ENCODE measurements at places on chromosomes 3 and 15.

DNA sequence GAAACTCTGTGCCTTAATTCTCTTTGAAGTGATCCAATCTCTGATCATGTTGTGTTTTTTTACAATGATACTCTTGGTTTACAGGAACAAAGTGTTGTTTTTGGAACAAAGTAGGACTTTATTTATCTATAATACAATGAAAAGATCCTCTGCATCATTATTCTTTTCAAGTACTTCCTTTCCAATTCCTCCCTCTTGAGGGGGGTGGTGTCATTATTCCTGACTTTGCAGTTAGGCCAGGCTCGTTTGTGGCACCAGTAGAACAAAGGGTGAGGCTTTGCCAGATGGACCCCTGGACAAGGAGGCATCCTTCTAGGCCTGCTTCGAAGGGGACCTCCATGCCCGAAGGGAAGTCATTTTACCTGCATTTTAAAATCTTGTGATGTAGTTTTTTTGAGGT, 41.7 kb upstream of the ZBTB38 start:
- no peak for DNase-seq

DNA sequence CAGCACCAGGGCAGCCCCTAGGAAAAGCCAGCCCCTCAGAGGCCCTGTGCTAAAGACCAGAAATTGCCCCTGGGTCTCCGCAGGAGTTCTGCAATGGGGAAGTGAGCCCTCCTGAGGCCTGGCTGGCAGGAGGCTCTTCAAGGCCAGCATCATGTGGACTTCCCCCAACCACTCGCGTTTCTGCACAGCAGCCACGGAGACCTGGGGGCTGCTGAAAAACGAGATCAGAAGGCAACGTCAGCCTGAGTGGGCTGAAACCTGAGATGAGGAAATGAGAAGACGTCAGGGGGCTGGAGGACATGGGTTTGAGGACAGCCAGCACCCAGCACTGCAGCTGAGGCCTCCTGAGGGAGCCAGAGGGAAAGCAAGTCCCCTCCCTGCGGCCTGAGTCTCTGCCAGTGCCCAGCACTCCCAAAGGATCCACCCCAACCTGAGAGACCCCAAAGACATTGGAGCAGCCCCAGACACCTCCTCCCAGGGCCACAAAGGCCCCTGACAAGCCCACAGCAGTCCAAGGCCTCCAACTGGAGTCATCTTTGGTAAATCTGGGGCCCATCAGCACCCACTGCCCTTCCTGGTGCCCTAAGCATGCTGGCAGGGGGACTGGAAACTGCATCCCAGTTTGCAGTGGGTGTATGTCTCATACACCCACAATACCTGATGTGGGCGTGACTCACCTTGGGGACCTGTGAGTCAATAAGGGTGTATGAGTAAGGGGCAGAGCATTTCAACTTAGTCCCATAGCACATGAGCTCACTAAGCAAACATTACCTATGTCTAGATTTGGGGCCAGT, 29.2 kb upstream of the CYP11A1 start:
- DNase-seq = no peak

GRCh38 chr3:170355738-170356595, 1.5 kb upstream of the SKIL start:
- no peak for DNase-seq

- no peak for DNase-seq
These were observed 45.4 kb downstream of the FGF7 start for GRCh38 chr15:49468481-49468839.

DNA sequence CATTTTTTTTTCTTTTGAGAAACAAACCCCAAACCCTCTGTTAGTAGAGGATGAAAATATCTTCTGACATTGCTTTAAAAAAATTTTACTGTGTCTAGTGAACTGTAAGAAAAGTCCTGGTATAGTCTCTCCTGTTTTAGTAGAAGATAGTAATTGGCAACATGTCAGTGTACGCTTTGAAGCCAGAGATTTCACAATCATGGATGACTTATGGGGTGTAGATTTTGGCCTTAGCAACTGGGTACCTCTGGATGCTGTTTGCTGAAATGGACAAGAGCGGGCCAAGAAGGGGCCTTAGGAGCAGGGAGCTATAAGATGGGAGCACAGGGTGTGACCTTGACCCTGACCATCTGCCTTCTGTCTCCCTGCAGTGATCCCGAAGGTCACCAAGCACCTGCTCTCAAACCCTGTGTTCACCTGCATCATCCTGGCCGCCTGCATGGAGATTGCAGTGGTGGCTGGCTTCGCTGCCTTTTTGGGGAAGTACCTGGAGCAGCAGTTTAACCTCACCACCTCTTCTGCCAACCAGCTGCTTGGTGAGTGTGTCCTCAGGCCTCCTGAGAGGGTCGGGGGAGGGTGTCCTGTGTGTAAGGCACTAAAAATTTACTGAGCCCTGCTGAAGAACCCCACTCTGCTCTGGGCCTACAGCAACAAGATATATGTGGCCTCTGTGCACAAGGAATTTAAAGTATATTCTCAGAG, 266.7 kb downstream of the SLCO3A1 start:
- DNase-seq = no peak

- DNase-seq = no peak
These were observed 167.2 kb upstream of the TLE3 start for GRCh38 chr15:70264738-70265465.

GRCh38 chr3:126880901-126881300, 102.0 kb upstream of the PLXNA1 start:
- peak; percentile 31 for DNase-seq

GRCh38 chr3:122184591-122184929, 1.1 kb downstream of the CASR start:
- DNase-seq = no peak

DNA sequence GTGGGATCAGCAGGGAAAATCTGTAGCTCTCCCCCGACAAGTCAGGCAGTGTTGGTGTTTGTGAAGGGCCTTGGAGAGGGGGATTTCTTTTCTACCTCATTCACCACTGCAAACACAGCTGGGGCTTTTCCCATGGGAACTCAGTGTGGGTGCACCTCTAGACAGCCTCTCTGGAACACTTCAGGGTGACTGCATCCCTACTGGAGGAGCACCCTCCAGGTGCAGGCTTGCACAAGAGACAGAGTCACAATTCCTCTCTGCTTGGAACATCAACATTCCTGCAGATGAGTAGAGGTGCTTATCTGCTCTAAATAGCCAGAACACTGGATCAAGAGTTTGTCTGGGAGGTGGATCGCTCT, 72.7 kb upstream of the AKAP13 start:
- no peak for DNase-seq

DNA sequence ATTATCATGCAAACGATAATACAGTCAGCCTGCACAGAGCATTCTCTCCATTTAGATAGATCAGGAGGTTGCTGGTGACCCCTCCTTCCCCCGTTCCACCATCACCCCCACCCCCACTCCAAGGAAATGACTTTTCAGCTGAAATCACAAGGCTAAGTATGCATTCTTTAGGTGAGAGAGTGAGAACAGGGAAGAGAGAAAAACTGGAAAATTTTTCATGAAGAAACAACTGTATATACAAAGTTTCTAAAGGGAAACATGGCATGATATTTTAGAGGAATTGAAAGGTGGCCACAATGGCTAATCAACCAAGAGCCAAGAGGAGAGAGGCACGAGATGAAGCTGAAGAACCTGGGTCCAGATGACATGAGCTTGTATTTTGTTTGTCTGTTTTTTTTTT, 22.2 kb downstream of the BCL2A1 start:
- DNase-seq = no peak

GRCh38 chr3:97430601-97431000, 334.0 kb upstream of the ARL6 start:
- no peak for DNase-seq

GRCh38 chr15:57861815-57862586, 155.5 kb downstream of the POLR2M start:
- no peak for DNase-seq

DNA sequence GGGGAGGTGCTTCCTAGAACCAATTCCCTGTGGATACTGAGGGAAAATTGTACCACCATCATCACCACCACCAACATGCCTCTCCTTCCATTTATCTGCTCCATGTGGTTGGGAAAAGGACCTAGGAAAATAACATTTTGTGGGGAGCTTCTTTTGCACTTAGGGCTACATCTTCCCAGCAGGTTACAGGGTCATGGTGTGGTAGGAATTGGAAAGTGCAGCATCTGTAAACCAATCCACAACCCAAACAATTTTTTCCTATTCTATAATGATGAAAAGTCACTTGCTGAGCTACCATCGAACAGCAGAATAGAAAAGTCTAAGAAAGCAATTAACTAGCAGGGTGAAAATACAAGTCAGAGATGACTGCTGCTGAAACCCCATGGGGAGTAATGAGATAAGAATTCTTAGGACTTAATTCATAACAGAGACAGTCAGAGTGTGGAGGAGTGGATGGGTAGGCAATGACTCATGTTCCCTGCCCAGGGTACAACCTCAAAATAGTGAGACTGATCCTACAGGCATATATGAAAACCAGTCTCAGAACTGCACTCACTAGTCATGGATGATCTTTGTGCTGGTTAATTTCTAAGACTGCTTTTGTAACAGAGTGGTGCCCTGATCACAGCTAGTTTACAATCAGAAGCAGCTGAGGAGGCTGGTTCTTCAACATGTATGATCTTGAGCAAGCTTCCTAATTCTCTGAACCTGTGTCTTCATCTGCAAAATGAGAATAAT, 38.1 kb upstream of the LEKR1 start:
- no peak for DNase-seq

DNA sequence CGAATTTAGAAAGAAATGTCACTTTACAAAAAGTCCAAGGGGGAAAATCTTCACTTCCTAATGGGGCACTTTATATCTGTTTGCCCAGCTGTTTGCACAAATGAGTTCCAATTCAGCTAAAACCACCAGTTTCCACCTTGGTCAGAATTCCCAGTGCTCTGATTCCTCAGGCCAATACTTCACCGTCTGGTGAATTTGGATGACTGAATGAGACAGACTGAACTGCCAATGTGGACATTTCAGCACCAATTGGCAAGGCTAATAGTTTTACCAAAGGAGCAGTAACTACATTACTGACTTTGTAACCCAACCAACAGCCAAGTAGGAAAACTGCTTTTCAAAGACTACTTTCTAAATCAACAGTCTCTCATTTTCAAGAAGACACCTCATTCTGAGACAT, 51.8 kb downstream of the ABI3BP start:
- DNase-seq = no peak

DNA sequence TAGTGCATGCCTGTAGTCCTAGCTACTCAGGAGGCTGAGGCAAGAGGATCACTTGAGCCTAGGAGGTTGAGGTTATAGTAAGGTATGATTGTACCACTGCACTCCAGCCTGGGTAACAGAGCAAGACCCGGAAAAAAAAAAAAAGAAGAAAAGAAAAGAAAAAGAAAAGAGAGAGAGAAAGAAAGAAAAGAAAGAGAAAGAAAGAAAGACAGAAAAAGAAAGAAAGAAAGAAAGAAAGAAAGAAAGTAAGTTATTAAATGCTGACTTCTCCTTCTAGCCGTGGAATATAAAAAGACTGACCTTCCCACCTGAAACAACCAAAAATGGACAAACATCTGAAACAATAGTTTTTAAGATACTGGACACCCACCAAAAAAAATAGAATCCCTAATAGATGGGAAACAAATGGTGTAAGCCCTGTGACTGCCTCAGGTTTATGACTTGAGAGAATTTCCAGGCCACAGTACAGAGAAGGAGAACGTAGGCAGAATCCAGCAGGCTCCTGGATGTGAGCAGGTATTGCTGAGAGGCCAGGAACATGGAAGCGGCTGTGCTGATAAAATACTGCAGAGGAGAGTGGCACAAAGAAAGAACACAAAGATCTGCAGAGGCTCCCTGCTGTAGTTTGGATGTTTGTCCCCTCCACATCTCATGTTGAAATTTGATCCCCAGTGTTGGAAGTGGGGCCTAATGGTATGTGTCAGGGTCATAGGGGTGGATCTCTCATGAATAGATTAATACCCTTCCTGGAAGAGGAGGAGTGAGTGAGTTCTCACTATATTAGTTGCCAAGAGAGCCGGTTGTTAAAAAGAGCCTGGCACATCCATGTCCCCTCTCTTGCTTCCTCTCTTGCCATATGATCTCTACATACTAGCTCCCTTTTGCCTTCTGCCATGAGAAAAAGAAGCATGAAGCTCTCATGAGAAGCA, 41.8 kb upstream of the PRSS50 start:
- no peak for DNase-seq

- no peak for DNase-seq
These were observed 60.7 kb downstream of the IMPG2 start for GRCh38 chr3:101259485-101260341.

DNA sequence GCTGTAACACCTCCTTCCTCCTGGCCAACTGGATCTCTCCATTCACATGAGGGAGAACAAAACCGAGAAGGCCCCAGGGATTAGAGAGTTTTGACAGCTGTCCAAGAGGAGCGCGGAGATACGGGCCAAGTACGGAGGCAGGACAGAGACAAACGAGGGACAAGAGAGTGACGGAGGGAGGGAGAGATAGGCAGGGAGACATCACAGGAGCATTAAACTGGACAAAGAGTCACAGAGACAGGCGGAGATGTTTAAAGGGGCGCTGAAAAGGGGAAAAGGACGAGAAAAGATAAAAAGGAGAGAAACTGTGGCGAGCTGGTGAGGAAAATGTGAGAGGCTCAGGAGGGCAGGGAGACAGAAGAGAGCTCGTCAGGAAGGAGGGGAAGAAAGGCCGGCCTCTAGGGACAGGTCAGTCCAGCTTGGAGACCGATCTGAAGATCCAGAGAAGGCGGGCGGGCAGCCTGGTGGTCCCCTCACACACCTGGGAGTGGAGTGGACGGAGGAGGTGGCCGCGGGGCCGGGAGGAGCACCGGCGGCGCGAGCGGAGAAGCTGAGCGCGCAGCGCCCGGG, 40.5 kb upstream of the ROPN1 start:
- DNase-seq = peak; percentile 62

DNA sequence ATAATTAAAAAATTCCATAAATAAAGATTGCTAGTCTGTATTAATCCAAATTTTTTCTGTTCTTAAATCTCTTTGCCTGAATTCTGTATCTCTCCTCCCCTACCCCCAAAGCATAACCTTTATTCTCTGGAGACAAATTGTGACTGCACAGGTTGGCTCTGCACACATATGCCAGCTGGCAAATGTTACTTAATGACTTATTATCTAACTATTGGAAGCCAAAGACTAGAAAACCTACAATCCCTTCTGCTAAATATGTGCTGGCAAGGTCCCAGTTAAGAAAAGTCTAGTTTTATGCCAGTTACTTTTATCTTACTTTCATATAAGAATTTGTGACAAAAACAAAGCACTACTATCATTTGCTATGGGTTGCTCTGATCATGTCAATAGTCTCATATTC, 569.3 kb downstream of the MECOM start:
- DNase-seq = no peak

DNA sequence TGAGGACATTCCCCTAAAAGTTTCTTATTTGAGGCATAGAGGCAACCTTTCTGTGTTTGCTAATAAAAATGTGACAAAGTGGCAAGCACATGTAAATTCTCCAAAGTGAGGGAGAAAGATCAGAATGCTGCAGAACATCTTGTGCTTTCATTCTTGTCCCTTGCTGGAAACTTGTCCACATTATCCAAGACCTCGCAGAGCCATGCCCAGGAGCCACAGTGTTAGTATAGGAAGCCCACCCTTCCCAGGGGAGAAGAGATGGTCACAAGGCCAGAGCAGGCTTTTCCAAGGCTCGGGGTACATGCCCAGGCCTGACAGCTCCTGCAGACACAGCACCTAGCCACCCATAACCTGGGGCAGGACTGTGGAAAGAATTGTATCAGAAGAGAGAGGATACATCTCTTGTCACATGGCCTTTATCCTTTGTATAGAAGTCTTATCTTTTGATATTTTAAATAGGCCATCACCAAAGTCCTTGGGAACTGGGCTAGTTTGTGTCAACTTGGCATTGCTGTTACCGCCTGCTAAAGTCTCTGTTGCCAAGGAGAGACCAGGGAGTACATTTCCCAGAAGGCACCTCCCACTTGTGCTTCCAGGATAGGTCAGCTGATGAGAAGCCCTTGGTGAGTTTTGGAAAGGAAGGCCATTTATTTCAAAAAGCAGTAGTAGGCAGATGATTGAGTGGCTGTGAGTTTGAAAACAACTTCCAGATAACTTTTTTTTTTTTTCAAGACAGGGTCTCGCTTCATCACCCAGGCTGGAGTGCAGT, 10.5 kb downstream of the DLEC1 start:
- DNase-seq = no peak
